ENCODE measurements at places on chromosomes 16 and 17. TPM values are rescaled to one million over a fixed set of nuclear protein-coding genes. Genes with fewer than 3 reads are reported as not detected.
A peak's percentile ranks its signal among the peaks of the same experiment; 100 is the strongest.

Gene KRTAP4-3
- total RNA-seq, result not detected

DNA sequence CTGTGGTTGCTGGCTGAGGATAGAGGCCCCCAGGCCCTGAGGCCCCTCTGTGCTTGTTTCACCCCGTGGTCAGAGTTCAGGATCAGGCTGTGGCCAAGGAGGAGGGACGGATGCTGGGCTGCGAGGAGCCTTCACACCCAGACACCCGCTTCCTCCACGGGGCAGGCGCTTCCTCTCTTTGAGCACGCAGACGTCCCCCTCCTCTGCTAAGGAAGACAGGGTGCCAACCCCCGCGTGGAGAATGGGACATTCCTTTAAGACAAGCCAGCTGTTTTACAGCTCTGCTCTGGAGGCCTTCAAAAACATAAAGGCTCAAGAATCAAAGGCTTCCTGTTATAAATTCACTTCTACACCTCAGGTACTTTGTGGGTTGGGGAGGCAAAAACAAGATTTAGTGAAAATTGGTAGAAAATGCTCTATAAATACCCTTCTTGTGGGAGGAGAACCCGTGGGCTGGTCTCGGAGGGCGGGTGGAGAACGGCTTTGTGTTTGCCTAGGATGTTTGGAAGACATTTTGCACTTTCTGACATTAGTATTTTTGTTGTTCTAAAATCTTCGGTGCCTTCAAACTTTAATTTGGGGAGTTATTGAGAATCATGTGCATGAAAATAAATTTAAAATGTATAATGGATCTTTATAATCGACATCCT lies 60.8 kb upstream of the FOXF1 start:
- no peak for DNase-seq

DNA sequence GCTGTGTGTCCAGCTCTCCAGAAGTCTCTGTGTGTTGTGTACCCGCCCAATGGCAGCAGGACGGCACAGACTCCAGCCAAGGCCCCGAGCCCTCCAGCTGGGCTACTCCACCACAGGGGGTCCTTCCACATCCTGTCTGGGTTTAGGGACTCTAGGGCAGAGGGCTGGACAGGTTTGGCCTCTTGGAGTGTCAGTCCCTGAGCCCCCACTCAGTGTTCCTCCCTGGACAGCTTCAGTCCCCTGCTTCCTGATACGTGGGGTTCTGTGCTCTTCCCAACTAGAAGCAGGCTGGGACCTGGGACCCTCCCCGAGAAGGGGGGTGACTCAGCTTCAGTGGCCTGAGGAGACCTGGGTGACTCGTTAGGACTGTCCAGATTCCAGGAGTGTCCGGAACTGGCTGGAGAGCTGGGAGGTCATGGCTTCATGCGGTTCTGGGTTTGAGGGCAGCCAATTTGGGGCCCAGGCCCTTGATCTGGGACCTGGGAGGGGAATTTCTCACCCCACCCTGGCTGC lies 4.2 kb downstream of the CDK3 start:
- DNase-seq, result peak; percentile 86

Gene PLA2G15
- 30.9 TPM for total RNA-seq

Gene EPN3
- total RNA-seq, result not detected

- DNase-seq, result peak; percentile 78
Measured at GRCh38 chr17:46178550-46179214, 14.5 kb downstream of the KANSL1 start.

- no peak for DNase-seq
Measured at GRCh38 chr17:66654764-66655163, 180.2 kb upstream of the CACNG5 start.

DNA sequence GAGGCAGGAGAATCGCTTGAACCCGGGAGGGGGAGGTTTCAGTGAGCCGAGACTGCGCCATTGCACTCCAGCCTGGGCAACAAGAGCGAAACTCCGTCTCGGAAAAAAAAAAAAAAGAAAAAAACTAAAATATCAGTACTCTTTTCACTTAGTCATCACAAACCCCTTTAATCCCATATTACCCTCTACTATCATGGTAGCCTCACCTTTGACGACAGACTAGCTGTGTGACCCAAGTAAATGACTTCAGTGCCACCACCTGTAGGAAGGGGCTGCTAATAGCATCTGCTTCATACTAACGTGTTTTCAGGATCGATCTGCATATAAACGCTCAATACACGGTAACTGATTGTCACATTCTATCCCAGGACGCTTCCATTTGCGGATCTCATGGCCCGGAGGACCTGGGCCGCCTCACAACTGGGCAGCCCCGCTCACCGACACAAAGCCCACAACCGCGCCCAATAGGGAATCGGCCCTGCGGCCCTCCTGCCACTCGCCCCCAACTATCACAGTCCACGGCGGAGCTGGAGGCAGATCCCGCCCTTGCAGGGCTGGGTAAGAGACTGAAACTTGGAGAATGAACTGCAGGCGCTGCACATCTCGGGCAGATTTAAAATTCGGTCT lies 1.1 kb upstream of the ZNF263 start:
- DNase-seq, result peak; percentile 95

Gene ANKRD40CL
- total RNA-seq, result 0.36 TPM

DNA sequence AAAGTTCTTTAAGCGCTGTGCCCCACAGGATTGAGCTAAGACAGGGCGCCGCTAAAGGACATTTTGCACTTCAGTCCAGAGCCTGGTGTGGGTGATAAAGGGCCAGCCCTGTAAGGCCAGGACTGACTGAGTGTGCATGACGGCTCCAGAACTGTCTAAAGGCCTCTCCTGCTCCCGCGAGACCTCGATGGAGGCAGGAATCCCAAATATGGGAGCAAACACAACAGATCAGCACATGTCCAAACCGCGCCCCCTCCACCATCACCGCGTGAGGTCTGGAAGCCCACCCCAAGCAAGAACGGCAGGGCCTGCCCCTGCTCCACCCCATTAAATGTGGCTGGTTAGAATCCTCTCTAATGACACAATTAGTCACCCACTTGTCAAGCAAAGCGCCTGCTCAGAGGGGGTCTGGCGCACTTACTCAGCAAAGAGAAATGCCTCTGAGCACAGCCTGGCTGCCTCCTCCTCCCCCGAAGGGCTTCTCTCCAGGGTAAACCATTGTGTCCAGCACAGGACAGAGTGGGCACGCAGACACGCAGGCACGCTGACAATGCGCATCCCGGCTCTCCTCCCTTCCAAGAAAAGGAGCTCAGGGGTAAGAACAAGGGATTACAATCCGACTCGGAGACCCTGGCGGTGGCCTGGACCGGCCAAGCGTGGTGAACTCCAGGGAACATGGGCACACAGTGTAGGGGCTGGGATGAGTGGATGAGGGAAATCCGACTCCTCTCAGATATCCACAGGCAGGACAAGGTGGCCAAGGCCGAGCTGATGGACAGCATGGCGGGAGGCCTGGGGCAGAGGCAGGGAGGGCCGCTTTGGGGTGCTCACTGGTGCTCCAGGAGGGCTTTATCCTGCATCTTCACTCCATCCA lies 1.5 kb downstream of the MXRA7 start:
- peak; percentile 99 for DNase-seq
